Pulmonary artery endothelial cell (primary cell): ENCODE measurements at places on chromosomes 7 and 10.

DNA sequence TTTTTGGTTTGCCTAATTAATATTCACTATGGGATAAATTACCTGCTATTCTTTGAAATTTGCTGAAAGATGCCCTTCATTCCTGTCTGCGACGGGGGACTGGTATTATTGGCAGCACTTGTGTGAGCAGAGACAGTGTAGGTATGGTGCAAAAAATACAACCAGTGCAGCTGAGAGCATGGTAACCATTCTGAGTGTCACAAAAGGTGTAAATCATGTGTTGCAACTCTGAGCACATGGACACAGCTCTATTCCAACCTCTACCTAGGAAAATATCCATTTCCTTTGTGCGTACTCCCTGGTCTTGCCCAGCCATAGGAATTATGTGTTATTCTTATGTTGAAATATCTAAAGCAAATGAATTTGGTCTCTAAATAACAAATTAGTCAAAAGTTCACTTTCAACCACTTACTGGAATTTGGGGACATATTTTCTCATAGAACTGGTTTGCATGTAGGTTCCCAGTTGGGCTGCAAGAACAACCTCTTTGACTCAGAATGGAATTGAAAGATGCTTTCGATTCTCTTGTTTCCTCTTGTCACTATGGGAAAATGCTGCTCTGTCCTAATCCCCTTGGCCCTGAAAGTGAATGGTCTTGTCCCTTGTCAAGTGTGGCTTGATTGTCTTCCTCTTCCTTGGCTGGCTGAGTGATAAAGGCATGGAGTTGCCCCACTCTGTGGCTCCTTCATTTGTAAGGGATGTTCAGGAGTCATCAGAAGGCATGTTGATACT, 57.0 kb downstream of the CELF2 start:
- no peak for DNase-seq

- no peak for DNase-seq
Measured at GRCh38 chr7:20503278-20503950, 112.1 kb upstream of the ABCB5 start.

DNA sequence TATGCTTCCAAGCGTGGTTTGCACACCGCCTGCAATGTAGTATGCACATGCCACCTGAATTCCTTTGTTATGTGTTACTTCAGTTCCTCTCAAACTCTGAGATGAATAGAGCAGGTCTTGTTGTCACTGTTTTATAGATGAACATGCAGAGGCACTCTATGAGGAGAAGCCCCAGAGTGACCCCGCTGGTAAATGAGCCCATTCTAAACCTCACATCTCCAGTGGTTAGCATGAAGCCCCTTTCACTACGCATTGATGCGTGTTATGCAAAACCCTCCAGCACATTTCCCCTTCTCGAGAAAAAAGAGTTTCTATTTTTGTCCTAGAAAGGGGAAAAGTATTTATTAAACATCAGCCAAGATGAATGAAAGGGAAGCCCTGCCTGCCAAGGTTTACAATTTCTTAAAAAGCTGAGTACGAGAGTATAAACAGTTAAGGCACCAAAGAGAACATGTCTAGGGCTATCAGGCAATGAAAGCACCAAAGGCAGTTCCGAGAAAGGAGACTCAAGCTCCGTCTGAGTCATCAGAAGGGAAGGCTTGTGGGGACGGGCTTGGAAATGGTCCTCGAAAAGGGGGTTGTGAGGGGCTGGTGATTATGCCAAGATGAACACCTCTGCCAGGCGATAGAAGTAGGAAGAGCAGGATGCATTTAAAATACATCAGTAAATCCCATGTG, 58.7 kb upstream of the PFKP start:
- DNase-seq = no peak

DNA sequence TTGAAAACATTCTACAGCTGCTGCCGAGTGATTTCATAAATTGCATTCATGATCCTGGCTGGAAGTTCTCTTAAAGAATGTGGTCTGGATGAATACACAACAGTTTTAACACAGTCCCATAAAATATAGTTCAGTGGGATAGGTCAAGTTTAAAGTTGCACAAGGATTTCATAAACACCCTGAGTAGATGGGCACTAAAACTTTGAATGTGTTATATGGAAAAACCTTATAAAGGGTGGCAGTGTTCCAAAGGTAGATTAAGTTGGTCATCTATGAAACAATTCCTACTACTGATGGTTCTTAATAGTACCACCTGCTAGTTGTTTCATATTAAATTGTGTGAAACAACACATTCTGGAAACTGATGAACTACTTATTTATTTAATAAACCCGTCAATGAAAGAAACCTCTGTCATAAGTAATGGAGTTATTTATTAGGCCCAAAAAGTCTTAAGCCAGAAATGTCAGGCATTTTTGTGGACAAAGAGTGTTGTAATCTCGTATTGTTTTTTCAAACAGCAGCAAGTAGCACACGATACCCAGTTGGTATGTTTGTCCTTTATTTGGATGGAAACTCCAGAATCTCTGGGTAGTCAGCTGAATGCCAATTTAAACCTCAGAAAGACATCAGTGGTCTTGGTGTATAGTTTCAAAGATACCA, 14.3 kb upstream of the RPA3 start:
- DNase-seq = no peak

DNA sequence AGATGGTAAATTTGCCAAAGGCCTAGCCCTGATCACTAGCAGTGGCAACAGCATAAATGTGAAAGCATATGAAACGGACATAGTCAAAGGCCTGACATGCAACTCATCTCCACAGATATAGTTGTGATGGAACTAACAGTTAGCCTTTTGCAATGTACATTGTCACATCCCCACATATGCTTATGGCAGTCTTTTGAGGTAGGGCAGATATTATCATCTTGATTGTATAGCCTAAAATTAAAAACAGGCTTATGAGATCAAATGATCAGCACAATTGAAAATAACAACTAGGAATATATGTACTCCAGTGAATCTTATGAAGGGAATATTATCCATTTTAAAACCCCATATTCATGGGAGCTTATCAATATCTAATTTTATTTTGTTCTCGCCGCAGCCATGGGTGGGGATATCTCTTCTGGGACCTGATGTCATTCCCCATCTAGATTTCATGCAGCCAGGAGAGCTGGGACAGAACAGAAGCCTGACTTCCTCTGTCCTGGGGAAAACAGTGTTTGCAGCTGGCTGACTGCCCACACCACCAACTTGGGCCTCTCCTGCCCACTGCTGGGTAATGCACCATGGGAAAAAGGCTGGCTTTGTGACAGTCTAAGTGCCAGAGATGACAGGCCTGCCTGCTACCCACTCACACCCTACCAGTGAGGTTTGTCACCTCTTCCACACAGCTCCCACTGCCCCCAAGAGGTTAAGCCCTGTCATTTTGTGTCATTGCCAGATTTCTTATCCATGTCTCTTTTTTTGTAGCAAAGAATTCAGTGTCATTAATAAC, 180.2 kb upstream of the FZD1 start:
- no peak for DNase-seq

- DNase-seq = no peak
Measured at GRCh38 chr7:47218378-47219176, 363.3 kb downstream of the TNS3 start.

- no peak for DNase-seq
Measured at GRCh38 chr7:143148651-143149050, 16.8 kb downstream of the PIP start.

DNA sequence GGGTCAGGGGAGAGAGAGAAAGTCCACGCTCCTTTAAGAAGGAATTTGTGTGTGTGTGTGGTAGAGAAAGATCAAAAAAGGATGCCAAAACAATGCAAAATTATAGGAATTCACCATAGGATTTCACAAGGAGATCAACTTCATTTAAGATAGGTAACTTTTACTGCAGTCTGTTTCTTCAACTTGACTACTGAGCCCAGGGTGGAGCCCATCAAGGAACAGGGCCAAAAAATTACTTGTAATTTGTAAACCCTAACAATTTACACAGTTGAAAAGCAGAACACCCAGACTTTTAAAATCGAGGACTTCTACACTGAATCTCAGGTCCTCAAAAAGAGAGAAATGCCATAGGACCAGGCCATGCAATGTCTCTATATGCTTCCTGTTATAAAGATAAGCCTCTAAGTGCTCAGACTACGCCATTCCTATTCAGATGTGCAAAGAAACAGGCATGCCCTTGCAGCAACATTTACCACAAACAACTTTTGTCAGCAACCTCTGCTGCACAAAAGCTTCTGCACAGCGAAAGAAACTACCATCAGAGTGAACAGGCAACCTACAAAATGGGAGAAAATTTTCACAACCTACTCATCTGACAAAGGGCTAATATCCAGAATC, 10.6 kb upstream of the GIMAP4 start:
- DNase-seq = no peak

DNA sequence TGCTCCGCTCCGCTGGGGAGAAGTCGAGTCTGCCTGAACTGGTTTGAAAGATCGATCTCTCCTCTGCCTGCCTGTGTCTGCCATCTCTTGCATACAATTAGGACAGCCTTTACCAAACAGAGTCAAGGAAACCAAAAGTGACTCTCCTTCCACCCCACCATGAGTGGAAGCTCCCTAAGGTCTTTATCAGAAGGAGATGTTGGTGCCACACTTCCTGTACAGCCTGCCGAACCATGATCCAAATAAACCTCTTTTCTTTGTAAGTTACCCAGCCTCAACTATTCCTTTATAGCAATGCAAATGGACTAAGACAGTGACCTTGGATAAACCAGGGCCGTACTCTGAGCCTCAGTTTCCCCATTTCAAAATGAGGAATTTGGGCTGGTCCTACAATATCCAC, 106.3 kb upstream of the GDF10 start:
- DNase-seq = no peak

DNA sequence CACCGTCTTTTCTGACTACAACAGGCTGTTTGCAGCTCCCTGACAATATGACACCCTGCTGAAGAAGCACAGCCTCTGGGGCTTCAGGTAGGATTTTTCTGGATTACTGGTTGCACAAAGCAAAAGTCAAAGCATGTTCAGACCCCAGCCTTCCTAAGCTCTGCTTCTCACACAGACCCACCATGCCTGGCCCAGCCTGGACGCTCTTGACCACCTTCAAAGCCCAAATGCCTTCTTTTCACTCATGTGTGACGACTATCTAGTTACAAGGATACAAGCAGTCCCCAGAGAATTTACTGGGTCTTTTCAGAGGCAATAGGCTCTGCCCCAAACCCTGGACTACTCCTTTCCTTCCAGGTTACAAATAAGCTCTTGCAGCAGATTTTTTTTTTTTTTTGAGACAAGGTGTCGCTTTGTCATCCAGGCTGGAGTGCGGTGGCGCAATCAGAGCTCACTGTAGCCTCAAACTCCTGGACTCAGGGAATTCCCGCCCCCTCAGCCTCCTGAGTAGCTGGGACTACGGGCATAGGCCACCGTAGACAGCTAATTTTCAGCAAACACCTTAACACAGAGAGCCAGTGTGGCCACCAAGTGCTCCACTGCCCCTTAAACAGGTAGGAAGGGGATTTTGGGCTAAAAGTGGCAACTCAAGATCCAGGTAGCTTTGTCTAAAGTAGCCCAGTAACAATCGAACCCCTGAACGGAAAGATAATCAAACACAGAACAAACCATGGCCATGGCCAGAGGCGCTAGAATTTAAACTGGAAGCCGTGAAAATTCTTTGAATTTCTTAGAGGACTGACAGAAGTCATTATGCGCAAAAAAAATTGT, 16.2 kb downstream of the SVIL start:
- DNase-seq = no peak

DNA sequence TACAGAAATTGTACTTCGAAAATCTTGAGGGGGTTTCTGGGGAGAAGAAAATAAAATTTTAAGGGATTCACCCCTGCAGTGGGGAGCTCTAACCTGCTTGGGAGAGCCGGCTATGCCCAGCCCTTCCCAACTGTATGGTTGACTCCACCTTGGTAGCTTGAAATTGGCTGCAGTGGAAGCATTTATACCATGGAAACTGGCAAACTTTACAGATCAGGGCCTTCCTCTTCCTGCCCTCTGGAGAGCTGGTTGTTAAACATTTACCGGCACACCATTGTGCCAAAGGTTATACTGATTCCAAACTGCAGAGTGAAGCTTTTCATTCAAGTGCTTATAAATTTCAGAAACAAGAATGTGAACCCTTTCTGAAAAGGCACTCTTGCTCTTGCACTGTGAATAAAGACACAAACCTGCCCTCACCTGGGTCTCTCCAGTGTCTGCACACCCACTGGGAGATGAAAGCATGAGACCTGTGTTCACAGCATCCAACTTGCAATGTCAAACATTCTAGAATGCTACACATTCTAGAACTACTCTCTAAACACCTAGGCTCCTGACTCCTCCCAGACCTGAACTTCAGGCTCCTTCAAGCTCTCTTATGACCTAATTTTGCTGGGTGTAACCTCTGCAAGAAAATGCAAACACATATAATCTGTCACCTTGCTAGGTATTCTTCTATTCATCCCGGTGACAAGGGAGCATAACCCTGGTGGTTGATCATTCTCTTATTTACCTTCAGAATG, 44.7 kb downstream of the ABLIM1 start:
- DNase-seq = no peak

GRCh38 chr10:2963889-2964631, 103.3 kb upstream of the PFKP start:
- no peak for DNase-seq

- DNase-seq = no peak
Measured at GRCh38 chr10:113093188-113094113, 143.4 kb downstream of the TCF7L2 start.

DNA sequence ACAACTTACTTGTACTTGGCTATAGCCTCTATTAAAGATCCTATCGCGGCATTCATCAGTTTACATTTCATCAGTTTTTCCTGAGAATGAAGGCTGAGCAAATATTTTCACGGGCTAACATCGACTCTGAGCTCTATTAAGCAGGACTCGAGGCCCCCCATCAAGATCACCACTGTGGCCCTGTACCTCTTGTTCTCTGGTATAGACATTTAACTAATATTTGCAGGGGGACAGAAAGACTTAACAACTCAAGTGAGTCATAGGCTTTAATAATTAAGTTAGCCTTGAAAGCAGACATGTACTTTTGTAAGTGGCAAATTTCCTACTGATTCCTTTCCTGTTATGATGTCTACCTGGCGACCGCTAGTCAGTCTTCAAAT, 45.4 kb downstream of the DOCK4 start:
- no peak for DNase-seq

GRCh38 chr7:144386741-144387140, 16.8 kb downstream of the NOBOX start:
- no peak for DNase-seq

DNA sequence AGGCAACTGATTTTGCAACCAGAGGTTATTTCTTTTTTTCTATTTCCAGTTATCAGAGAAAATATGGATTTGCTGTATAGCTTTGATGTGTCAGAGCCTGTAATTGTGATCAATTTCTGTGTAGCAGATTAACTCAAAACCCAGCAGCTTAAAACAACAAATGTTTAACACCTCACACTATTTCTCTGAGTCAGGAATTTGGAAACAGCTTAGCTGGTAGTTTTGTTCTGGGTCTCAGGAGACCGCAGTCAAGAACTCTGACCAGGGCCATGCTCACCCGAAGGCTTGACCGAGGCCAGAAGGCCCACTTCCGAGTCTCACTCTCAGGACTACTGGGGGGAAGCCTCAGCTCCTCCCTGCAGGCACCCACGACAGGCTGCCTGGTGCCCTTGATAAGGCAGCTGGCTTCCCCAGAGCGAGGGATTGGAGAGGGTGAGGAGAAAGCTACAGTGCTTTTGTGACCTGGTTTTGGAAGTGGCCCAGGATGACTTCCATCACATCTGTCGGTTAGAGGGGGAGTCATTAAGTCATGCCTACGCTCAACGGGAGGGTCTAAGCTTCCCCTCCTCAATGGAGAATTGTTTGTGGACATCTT, 105.7 kb upstream of the SHH start:
- DNase-seq = no peak
